ENCODE measurements at places on chromosomes 6 and 20. TPM values are rescaled to one million over a fixed set of nuclear protein-coding genes. Genes with fewer than 3 reads are reported as not detected.

DNA sequence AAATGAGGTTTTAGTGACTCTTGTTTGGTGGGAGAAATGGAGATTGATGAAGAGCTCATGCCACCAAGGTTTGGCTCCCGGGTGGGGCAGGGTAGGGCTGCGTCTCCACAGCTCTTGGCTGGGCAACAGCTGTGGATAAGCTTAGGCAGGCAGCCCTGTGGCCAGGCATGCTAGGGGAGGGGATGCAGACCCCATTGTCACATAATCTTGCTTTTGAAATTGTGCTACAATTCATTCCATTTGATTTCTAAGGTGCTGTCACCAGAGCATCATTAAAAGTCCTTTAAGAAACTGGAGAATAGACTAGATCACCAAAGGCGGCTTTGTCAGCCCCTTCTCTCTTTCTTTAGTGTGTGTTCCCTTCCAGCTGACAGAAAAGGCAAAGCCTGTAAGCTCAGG is 574.2 kb upstream of the JAG1 start:
- DNase-seq: no peak

GRCh38 chr6:149717255-149717587 is 680 bp downstream of the LATS1 start:
- DNase-seq: peak; percentile 21

GRCh38 chr6:82364087-82365015 is 734 bp downstream of the TPBG start:
- no peak for DNase-seq

DNA sequence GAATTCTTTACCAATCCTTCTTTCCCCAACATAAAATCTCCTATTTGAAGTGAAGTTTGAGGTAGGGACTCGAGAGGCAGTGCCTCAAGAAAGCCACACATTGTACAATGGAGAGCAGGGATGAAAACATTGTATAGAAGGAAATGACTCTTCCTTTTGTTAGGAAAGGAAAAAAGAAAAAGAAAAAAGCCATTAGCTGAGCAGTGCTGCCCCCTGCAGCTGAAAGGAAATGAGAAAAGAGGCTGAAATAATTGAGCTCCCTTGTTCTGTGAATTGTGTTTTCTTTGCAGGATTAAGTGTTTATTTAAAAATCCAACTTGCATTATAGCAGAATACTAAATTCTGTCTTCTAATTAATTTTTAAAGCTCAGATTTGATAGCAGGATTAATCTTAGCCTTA is 162.9 kb upstream of the SASH1 start:
- no peak for DNase-seq

DNA sequence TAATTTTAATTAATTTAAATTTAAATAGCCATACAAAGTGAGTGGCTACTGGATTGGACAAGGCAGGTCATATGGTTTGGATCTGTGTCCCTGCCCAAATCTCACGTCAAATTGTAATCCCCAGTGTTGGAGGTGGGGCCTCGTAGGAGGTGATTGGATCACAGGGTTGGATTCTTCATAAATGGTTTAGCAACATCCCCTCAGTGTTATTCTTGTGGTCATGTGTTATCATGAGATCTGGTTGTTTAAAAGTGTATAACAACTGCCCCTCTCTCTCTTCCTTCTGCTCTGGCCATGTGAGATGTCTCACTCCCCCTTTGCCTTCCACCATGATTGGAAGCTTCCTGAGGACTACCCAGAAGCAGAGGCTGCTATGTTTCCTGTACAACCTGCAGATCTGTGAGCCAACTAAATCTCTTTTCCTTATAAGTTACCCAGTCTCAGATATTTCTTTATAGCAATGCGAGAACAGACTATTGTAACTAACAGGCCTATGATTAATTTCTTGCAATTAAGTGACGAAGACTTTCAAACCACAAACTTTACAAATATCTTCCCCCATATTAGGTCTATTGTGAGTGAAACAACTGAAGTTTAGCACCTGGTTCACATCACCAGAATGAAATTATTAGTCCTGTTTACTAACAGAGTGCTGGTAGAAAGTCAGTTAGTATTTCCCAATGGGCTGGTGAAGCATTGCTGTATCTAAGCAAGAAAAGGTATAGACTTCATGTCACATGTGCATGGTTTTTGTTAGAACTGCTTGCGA is 60.0 kb upstream of the TNFAIP3 start:
- DNase-seq: no peak

- peak; percentile 10 for DNase-seq
These were observed 88.1 kb downstream of the RSPH3 start for GRCh38 chr6:158911746-158912480.

- peak; percentile 94 for DNase-seq
These were observed 68.1 kb upstream of the SNRPB2 start for GRCh38 chr20:16661756-16662155.

The TBX18 gene
- total RNA-seq: not detected

The KIF25 gene
- total RNA-seq: not detected

The GSS gene
- 104 TPM for total RNA-seq

The ULBP2 gene
- 1.9 TPM for total RNA-seq

Data from G401 (cell line).